Aorta (tissue), 5 donors: ENCODE measurements at places on chromosomes 3 and 15. TPM values are rescaled to one million over a fixed set of nuclear protein-coding genes. Genes with fewer than 3 reads are reported as not detected.

GRCh38 chr3:48716508-48716981 is 476 bp downstream of the IP6K2 start:
- H3K27me3 ChIP-seq: no peaks in the 10 kb centered on the region
- no peak for DNase-seq
- H3K4me1 ChIP-seq: no peaks in the 10 kb centered on the region
- H3K27ac ChIP-seq: no peak overlapping the region

DNA sequence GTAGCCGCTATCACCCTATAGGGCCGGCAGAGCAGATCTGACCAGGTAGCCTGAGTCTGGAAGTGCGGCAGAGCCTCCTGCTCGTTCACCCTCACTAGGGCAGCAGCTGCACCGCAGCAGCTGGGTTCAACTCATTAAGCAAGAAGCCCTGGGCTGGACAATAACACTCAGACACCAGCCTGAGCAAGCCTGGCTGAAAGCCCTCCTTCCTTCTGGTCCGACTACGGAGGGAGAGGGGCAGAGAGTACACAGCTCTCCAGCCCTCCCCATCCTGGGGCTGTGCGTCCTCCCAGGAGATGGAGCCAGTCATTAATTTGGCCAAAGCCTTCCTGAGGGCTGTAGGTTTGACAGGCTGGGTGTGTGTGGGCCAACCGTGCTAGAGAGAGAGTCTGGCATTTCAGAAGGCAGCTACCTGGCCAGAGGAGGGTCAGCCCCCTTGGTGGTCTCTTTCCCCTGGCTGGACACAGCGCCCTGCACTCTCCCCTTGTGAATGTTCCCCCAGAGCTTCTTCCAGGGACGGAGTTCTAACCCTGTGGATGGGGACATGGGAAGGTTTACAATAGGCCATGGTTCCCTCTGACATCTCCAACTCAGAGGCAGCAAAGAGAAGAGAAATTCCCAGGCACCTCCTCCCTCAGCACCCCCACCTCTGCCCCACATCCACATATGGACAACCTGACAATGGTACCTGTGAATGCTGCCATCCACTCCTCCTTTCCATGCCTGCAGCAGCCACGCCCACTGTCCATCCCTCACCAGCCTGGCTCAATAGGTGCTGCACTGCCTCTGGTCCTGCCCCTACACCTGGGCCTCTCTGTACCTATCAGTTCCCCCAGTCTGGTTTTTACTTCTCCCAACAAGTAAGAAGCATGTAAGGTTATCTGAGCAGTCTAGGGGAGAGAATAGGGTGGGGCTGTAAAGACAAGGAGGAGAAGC is 6.5 kb downstream of the CHRNB4 start:
- no peaks in the 10 kb centered on the region for H3K36me3 ChIP-seq
- no peak overlapping the region for H3K4me3 ChIP-seq
- no peaks in the 10 kb centered on the region for H3K27me3 ChIP-seq
- no peaks in the 10 kb centered on the region for H3K4me1 ChIP-seq

GRCh38 chr3:39013289-39013688 is 38.5 kb downstream of the SCN11A start:
- no peaks in the 10 kb centered on the region for H3K4me1 ChIP-seq
- H3K4me3 ChIP-seq: peak overlapping the region; percentile 18
- no peak overlapping the region for H3K27ac ChIP-seq
- DNase-seq: no peak

DNA sequence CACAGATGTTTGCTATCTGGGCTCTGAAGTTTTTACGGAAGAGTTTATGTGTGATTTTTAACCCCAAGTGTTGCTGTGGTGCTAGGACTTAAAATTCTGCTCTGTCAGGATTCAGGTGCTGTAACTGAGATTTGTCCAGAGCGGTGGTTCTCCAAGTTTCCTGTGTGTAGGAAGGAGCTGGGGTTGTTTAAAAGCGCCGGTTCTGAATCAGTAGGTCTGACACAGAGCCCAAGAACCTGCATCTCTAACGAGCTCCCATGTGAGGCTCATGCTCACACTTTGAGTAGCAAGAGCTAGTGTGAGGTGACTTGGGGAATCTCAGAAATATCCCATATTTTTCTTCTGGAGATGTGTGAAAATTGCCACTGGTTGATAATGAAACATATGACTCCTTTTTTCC is 325.5 kb downstream of the SATB1 start:
- no peaks in the 10 kb centered on the region for H3K27me3 ChIP-seq
- DNase-seq: no peak
- no peak overlapping the region for H3K4me3 ChIP-seq

- H3K27me3 ChIP-seq: no peaks in the 10 kb centered on the region
- peak overlapping the region; percentile 95 for H3K27ac ChIP-seq
- no peaks in the 10 kb centered on the region for H3K36me3 ChIP-seq
- peaks cover 9% of the 10 kb centered on the region for H3K4me1 ChIP-seq
Measured at GRCh38 chr15:61035311-61035710, 193.8 kb downstream of the RORA start.

Gene GLDN
- total RNA-seq: 49.2 TPM

GRCh38 chr3:157160658-157161424 is 894 bp upstream of the CCNL1 start:
- no peaks in the 10 kb centered on the region for H3K36me3 ChIP-seq
- H3K4me3 ChIP-seq: peak overlapping the region; percentile 73
- peak overlapping the region; percentile 98 for H3K27ac ChIP-seq
- peak; percentile 94 for DNase-seq
- no peaks in the 10 kb centered on the region for H3K4me1 ChIP-seq
- no peaks in the 10 kb centered on the region for H3K27me3 ChIP-seq

Gene MYL3
- 3.0 TPM for total RNA-seq

GRCh38 chr3:9863058-9863772 is 16.8 kb downstream of the CIDEC start:
- H3K4me1 ChIP-seq: no peaks in the 10 kb centered on the region
- H3K27ac ChIP-seq: no peak overlapping the region
- no peak for DNase-seq
- no peaks in the 10 kb centered on the region for H3K36me3 ChIP-seq
- H3K27me3 ChIP-seq: no peaks in the 10 kb centered on the region
- no peak overlapping the region for H3K4me3 ChIP-seq

DNA sequence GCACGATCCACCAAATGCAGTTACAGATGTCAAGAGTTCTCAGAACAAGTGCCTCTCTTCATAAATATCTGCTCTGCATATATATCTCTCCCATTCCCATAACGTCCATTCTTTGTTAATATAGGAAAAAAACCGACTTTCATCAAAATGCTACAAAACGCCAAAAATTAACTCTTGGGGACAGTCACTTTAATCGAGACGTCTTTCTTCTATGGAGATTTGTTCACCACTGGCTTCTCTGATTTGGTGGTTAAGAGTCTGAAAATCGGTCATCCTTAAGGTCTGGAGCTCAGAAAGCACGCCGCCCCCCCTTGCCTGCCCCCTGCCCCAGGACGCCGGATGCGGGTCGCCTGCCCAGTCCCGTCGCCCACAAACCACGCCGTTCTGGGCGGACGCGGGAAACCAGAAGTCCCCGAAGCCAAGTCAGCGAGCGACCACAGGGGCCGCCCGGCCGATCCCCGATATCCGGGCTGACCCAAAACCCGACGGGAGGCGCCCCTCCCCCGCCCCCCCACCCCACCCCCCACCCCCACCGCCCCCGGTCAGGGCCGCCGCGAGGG is 252.7 kb downstream of the TJP1 start:
- H3K27ac ChIP-seq: no peak overlapping the region
- no peaks in the 10 kb centered on the region for H3K4me1 ChIP-seq
- DNase-seq: no peak
- H3K4me3 ChIP-seq: peak overlapping the region; percentile 89
- no peaks in the 10 kb centered on the region for H3K36me3 ChIP-seq
- H3K27me3 ChIP-seq: no peaks in the 10 kb centered on the region

DNA sequence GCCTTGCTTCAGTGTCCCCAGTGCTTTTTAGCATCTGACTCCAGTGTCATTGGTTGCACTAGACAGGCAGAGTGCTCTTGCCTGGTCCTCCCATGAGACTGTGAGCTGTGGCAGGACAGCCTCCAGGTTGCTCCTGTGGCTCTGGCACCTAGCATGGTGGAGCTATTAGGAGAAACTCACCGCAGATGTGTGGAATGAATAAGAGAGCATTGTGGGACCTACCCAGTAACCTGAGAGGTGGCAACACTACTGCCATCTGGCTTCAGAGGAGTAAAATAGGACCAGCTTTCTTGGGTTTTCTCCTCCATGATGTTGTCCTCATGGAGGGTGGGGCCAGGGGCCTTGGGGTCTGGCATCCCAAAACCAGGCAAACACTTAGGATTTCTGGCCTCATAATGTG is 183.6 kb downstream of the EPHB1 start:
- no peaks in the 10 kb centered on the region for H3K36me3 ChIP-seq
- no peak overlapping the region for H3K4me3 ChIP-seq
- no peaks in the 10 kb centered on the region for H3K4me1 ChIP-seq

- H3K4me1 ChIP-seq: peaks cover 2% of the 10 kb centered on the region
- no peak overlapping the region for H3K27ac ChIP-seq
- no peak for DNase-seq
- H3K27me3 ChIP-seq: no peaks in the 10 kb centered on the region
Measured at GRCh38 chr3:48928679-48929078, 10.0 kb downstream of the ARIH2 start.

Gene SNTN
- not detected for total RNA-seq

GRCh38 chr3:135927155-135927554 is 38.4 kb upstream of the PPP2R3A start:
- H3K27ac ChIP-seq: no peak overlapping the region
- no peak for DNase-seq
- no peaks in the 10 kb centered on the region for H3K27me3 ChIP-seq
- H3K4me1 ChIP-seq: no peaks in the 10 kb centered on the region
- H3K4me3 ChIP-seq: no peak overlapping the region

Gene GP9
- not detected for total RNA-seq

DNA sequence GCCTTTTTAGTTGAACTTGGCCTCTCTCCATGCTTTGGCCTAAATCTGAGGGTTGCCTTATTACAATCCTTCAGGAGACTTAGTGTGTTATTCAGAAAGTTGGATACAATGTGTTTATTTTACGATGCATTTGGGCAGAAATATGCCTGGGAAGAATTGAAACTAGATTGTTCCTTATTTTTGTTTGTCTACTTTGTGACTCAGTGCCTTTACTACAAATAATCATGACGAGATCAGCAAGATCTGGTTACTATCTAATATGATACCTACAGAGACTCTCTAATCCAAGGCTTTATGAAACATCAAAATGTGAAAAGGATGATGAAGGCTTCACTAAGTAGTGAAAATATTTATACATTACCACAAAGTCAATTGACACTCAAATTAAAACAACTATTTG is 82.2 kb downstream of the RBMS3 start:
- H3K4me1 ChIP-seq: peaks cover 3% of the 10 kb centered on the region
- H3K36me3 ChIP-seq: no peaks in the 10 kb centered on the region
- no peak for DNase-seq
- H3K27me3 ChIP-seq: no peaks in the 10 kb centered on the region
- no peak overlapping the region for H3K27ac ChIP-seq

Gene GP5
- total RNA-seq: 0.19 TPM

GRCh38 chr3:159865041-159865579 is 123.5 kb upstream of the IL12A start:
- DNase-seq: no peak
- H3K36me3 ChIP-seq: peaks cover 2% of the 10 kb centered on the region
- peaks cover 2% of the 10 kb centered on the region for H3K4me1 ChIP-seq
- H3K27me3 ChIP-seq: no peaks in the 10 kb centered on the region
- H3K27ac ChIP-seq: peak overlapping the region; percentile 12

- no peaks in the 10 kb centered on the region for H3K36me3 ChIP-seq
- no peaks in the 10 kb centered on the region for H3K27me3 ChIP-seq
- H3K4me3 ChIP-seq: no peak overlapping the region
- DNase-seq: no peak
- H3K27ac ChIP-seq: no peak overlapping the region
- H3K4me1 ChIP-seq: no peaks in the 10 kb centered on the region
Measured at GRCh38 chr3:112405845-112406244, 72.9 kb downstream of the CD200 start.

- no peak overlapping the region for H3K27ac ChIP-seq
- no peaks in the 10 kb centered on the region for H3K36me3 ChIP-seq
- no peaks in the 10 kb centered on the region for H3K27me3 ChIP-seq
Measured at GRCh38 chr3:105394177-105394576, 27.5 kb downstream of the ALCAM start.

Gene UCN2
- not detected for total RNA-seq

- no peak overlapping the region for H3K27ac ChIP-seq
- H3K4me1 ChIP-seq: no peaks in the 10 kb centered on the region
- peaks cover 1% of the 10 kb centered on the region for H3K27me3 ChIP-seq
Measured at GRCh38 chr15:80250614-80251427, 1.2 kb downstream of the CTXND1 start.

- H3K27ac ChIP-seq: no peak overlapping the region
- H3K4me1 ChIP-seq: no peaks in the 10 kb centered on the region
- H3K36me3 ChIP-seq: peaks cover 1% of the 10 kb centered on the region
- no peak for DNase-seq
- no peaks in the 10 kb centered on the region for H3K27me3 ChIP-seq
Measured at GRCh38 chr3:13389378-13389777, 30.7 kb downstream of the NUP210 start.

DNA sequence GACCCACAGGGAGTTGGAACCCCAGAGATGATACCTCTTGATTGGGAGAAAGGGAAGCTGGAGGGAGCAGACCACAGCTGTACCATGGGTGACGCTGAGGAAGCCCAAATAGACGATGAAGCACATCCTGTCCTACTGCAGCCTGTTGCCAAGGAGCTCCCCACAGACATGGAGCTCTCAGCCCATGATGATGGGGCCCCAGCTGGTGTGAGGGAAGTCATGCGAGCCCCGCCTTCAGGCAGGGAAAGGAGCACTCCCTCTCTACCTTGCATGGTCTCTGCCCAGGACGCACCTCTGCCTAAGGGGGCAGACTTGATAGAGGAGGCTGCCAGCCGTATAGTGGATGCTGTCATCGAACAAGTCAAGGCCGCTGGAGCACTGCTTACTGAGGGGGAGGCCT is 201.1 kb downstream of the AKAP13 start:
- no peak overlapping the region for H3K27ac ChIP-seq
- H3K4me3 ChIP-seq: no peak overlapping the region
- no peaks in the 10 kb centered on the region for H3K36me3 ChIP-seq
- peaks cover 3% of the 10 kb centered on the region for H3K4me1 ChIP-seq

- no peaks in the 10 kb centered on the region for H3K36me3 ChIP-seq
- no peak overlapping the region for H3K27ac ChIP-seq
- no peak for DNase-seq
- H3K27me3 ChIP-seq: no peaks in the 10 kb centered on the region
- no peaks in the 10 kb centered on the region for H3K4me1 ChIP-seq
Measured at GRCh38 chr3:72017935-72018334, 233.0 kb upstream of the PROK2 start.

Gene ONECUT1
- total RNA-seq: not detected
